Activated naive CD4-positive, alpha-beta T cell treated with anti-CD3 and anti-CD28 coated beads, Interleukin-2, amount 50 U/mL, for 72 hours (primary cell): ENCODE measurements at places on chromosomes 16 and 17. TPM values are rescaled to one million over a fixed set of nuclear protein-coding genes. Genes with fewer than 3 reads are reported as not detected.

DNA sequence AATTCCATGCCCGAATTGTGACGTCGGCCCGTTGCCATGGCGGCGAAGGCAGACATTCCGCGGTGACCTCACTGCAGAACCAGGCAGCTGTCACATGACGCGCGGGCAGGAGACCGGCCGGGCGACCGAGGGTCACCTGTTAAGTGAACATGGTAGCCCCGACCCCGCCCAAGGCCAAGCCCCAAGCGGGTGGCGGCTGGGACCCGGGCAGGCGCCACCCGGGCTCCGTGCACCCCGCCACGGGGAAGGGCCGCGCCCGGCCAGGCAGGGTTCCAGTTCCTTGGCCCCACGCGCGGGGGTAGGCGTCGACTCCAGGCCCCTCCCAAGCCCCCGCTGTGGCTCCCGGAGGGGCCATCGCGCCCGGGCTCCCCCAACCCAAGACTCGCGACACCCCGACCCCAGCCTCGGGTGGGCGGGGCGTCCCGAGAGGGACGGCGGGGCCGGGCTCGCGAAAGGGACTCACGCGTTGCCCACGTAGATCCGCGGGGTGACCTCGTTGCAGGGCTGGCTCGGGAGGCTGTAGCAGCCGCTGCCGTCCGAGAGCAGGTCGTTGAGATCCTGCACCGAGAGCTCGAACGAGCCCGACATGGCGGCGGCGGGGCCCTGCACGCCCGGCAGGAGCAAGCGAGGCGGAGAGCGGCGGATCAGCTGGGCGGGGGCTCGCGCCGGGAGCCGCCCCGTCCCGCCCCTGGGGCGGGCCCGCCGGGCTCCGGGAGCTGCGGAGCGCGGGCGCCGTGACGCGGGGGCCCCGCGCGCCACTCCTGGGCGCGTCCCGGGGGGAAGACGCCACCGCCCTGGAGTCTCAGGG lies at the start of gene DUSP3:
Gene DUSP3 (minus strand): TSS at position 641 of the 808 bp plus-strand sequence. CDS start 53 bp downstream, at position 588.
- DNase-seq: peak; percentile 75

- no peak for DNase-seq
Measured at GRCh38 chr17:57415751-57416207, 159.5 kb downstream of the MSI2 start.

- no peak for DNase-seq
Measured at GRCh38 chr17:9432134-9432885, 143.3 kb downstream of the STX8 start.

DNA sequence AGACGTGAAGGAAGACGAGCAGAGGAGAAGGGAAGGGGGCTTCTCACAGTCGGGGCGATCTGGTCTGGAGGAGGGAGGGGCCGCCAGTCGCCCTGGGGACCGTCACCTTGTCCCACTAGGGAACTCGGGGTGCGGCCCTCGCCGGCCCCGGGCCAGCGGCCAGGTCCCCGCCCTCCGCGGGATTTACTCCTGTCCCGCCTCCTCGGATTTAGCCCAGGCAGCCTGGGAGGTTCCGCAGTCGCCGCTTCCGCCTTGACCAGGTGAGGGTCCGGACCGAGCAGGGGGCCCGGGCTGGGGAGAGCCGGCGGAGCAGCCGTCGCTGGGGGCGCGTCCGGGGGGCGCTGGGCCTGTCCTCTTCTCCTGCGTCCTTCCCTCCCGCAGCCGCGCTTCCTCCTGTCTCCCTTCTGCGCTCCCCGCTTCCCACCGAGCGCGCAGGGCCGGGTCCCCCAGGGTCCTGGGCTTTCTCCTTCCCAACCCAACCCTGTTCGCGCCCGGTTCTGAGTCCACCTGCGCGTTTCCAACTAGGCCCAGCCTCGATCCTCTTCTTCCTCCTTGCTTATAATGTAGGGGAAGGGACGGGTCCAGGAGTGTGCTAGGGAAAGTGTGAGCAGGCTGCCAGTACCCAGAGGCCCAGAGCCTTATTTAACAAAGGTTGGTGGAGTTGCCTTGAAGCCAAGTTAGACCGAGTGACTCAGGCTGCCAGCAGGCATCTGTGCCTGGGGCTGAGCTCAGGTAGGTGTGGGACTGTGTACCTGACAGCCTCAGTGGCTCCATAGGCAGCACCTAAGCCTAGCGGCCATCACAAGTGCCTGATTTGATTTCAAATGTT lies at the start of gene TNK1:
Gene TNK1 (plus strand): TSS at position 235 of the 829 bp plus-strand sequence. CDS start 1,838 bp downstream, outside the sequence.
- DNase-seq: no peak

GRCh38 chr17:7915611-7916384 lies at the start of gene RNF227:
Gene RNF227 (minus strand): TSS chr17:7916289. CDS start chr17:7916195, 94 bp downstream.
- DNase-seq: peak; percentile 92

Gene WFIKKN2
- total RNA-seq: not detected

Gene NOL11
- total RNA-seq: 67.7 TPM

DNA sequence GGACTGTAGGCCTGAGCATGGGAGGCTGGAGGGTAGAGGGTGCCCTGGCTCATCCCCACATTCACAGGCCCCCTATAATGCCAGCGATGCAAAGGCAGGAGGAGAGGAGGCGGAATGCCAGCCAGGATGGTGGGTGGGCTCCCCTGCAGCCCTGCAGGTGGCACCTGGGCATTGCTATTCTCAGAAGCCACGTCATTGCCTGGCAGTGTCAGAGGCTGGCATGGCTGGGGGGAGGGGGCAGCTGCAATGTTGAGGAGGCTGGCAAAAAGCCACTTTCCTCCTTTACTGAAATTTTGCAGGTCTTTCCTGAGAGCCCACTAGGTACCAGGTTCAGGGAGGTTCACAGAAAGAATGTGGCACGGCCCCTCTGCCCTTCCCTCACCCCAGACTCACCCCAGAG lies 36.2 kb downstream of the RAB11FIP4 start:
- no peak for DNase-seq

Gene CNGB1
- total RNA-seq: 0.51 TPM

Gene KCTD19
- 0.71 TPM for total RNA-seq
